ENCODE measurements at places on chromosomes 6 and 20. TPM values are rescaled to one million over a fixed set of nuclear protein-coding genes. Genes with fewer than 3 reads are reported as not detected.

GRCh38 chr6:6654599-6655575 is 66.4 kb downstream of the LY86 start:
- DNase-seq = no peak

GRCh38 chr6:75306064-75306463 is 21.5 kb upstream of the TMEM30A start:
- DNase-seq = no peak

DNA sequence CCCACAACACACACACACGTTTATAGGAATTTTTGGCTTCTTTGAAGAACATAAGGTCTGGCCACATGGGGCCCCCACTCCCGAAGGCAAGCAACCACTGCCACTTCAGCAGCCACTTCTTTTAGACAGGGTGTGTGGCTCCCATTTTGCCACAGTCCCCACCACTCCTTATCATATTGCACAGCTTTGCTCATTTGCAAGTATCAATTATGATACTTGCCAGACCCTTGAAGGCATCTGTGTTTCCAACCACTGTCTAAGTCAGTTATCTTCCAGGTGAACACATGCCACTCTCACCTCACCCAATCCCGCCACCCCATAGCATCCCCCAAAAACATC is 73.1 kb downstream of the NOL4L start:
- no peak for DNase-seq

GRCh38 chr6:150931405-150931804 is 65.9 kb downstream of the MTHFD1L start:
- DNase-seq = no peak

- no peak for DNase-seq
Observed at GRCh38 chr6:147067184-147067583, 137.0 kb upstream of the STXBP5 start.

GRCh38 chr20:57843941-57844625 is 134.3 kb upstream of the PMEPA1 start:
- DNase-seq = no peak

DNA sequence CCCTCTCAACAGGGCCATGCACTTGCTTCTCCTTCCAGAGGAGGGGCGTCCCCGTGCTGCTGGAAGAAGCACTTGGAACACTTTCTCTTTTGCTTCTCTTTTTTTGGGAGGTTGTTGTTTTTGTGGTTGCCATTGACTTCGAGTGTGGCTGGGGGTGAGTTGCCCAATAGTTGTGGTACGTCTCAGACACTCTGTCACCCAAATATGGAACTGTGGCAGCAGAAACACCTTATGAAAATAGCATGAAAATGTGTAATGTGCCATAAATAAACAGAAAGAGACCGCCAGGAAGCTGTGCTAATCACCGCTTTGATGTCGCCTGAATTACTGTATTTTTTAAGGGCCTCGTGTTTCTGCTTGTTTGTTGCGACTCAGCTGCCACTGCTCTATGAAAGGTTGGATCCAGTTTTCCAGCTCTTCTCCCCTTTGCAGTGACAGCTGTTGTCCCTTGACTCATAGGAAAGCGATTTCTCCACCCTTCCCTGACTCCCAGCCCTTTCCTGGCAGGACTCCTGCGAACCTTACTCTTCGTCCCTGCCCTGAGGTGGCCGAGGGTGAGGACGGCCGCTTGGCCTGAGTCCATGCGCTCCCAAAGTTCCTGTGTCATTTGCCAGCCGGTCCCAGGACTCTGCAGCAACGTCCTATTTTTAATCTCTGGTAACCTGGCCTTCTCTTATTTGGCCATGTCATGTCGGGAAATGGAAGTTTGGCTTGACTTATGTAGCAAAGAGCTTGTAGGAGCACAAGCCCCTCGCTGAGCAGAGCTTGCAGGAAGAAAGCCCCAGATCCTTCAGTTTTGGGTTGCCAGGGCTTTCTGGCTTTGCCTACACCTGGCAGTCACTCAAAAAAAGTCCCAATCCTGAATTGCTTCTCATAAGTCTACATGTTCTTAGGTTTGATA is 694.6 kb downstream of the QKI start:
- peak; percentile 97 for DNase-seq

GRCh38 chr20:31915491-31916280 is 36.2 kb downstream of the PDRG1 start:
- no peak for DNase-seq

GRCh38 chr6:111898452-111898851 is 25.2 kb upstream of the FYN start:
- peak; percentile 79 for DNase-seq

DNA sequence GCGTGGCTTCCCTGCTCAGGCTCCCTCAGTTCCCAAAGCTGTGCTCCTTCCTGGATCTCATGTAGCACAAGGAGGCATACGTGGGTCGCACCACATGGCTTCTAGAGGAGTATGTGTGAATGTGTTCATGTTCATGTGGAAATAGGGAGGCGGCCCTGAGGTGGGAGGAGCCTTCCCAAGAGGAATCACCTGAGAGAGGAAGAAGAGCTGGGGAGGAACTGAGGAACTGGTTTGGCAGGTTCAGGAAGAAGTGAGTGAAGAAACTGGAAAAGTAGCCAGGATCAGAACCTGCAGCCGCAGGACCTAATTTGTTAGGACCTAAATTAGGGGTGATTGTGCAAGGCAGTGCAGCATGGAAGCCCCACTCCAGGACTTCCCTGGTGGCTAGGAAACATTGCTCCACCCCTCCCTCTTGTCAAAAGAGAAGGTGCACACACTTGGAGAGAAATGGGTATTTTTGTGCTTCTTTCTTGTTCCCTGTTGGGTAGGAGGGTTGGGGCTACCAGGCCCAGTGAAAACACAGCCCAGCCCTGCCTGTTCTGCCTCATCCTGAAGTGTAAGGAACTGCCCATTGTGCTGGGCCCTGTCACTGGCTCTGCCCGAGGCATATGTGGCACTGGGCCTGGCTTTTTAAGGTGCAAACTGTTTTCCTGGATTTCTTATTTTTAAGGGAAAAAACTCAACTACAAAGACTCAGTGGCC is 20.7 kb downstream of the SYNJ2 start:
- no peak for DNase-seq

DNA sequence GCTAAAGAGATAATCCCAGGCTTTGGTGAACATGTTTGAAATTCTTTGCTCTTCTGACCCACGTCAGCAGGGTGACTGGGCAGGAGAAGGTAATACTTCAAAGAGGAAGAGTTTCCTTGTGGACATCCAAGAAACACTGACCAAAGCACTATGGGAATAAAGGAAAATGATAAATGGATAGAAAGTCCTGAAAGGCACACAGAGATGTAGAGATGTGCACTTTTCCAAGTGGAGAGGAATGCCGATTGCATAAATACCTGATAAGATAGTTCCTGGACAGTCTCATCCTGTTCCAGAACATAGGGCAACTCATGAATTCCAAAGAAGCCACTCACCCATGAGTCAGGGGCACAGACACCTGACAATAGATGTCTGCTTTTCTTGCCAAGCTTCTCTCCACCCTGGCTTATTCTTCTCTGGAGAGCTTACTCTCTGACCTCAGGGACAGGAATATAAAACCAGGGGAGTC is 191.3 kb upstream of the FOXA2 start:
- peak; percentile 42 for DNase-seq

DNA sequence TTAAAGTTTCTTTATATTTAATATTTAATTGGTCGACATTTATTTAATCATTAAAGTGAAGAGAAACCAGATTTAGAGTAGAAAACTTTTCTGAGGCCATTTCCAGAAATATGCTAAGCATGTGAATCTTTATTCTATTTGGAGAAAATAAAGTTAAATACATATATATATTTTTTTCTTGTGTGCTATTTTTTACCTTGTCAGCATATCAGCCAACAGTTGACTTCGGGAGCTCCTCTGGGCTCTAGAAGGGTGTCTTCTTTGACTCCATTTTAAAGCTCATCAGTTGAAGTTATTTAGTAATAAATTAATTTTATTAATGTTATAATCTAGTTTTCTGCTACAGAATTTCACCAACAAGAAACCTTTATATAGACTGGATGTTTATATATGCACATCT is 73.1 kb downstream of the SH3BGRL2 start:
- DNase-seq = no peak

GRCh38 chr6:130132286-130132701 is 90.5 kb downstream of the SAMD3 start:
- no peak for DNase-seq

- DNase-seq = no peak
Observed at GRCh38 chr6:133034509-133035206, 206.5 kb upstream of the EYA4 start.

GRCh38 chr6:3913077-3913957 is 64.1 kb downstream of the FAM50B start:
- peak; percentile 23 for DNase-seq

GRCh38 chr20:3889489-3890397 is 556 bp downstream of the PANK2 start:
- DNase-seq = peak; percentile 51

- no peak for DNase-seq
Observed at GRCh38 chr6:5665173-5665572, 341.6 kb downstream of the NRN1 start.

Gene ECT2L
- not detected for total RNA-seq

Gene STMND1
- not detected for total RNA-seq

Gene LZTS3
- total RNA-seq = 3.2 TPM

Gene BTNL2
- not detected for total RNA-seq

Gene ENPP4
- total RNA-seq = 0.32 TPM

Gene TP53TG5
- total RNA-seq = not detected

Gene SIRPB1
- total RNA-seq = not detected

Data from SJCRH30 (cell line).